H7 (cell line): ENCODE measurements at places on chromosomes 13 and 19. TPM values are rescaled to one million over a fixed set of nuclear protein-coding genes. Genes with fewer than 3 reads are reported as not detected.

KCNRG gene
- total RNA-seq, result 0.33 and 1.0 TPM in 2 replicates

NPAS1 gene
- 3.2 and 6.1 TPM in 2 replicates for total RNA-seq

ATP8B3 gene
- total RNA-seq, result 5.8 and 7.4 TPM in 2 replicates

ALOX5AP gene
- total RNA-seq, result not detected in 2 replicates

DHPS gene
- 83.1 and 86.4 TPM in 2 replicates for total RNA-seq

AMER2 gene
- 0.15 and 0.17 TPM in 2 replicates for total RNA-seq

SLC25A41 gene
- 0.11 and 1.2 TPM in 2 replicates for total RNA-seq

CLEC4G gene
- not detected in 2 replicates for total RNA-seq

NDUFS7 gene
- total RNA-seq, result 125 and 140 TPM in 2 replicates

SNAPC2 gene
- 25.5 and 25.9 TPM in 2 replicates for total RNA-seq

CHST8 gene
- 27.0 and 39.4 TPM in 2 replicates for total RNA-seq

MBD3L3 gene
- not detected in 2 replicates for total RNA-seq

FGF21 gene
- 0.35 TPM in 1 of 2 replicates, not detected in the other for total RNA-seq

RNF113B gene
- total RNA-seq, result not detected in 2 replicates

IZUMO2 gene
- total RNA-seq, result not detected in 2 replicates

FPR1 gene
- not detected in 2 replicates for total RNA-seq

GPR183 gene
- total RNA-seq, result not detected in 2 replicates

PIN1 gene
- 180 and 208 TPM in 2 replicates for total RNA-seq

SERPINE3 gene
- 0.18 and 0.28 TPM in 2 replicates for total RNA-seq

ZNF560 gene
- not detected in 2 replicates for total RNA-seq

MATK gene
- total RNA-seq, result 19.1 and 22.8 TPM in 2 replicates

ZNF93 gene
- not detected in 2 replicates for total RNA-seq

UNC13A gene
- total RNA-seq, result 6.6 and 8.8 TPM in 2 replicates

FFAR2 gene
- not detected in 2 replicates for total RNA-seq

CGB3 gene
- not detected in 2 replicates for total RNA-seq

GRIN2D gene
- total RNA-seq, result 4.4 and 4.8 TPM in 2 replicates

TMEM38A gene
- 3.5 and 7.4 TPM in 2 replicates for total RNA-seq

C19orf33 gene
- 5.1 and 11.1 TPM in 2 replicates for total RNA-seq

AP1M1 gene
- total RNA-seq, result 49.3 and 56.3 TPM in 2 replicates

VSTM2B gene
- total RNA-seq, result 0.48 and 0.96 TPM in 2 replicates

FCER2 gene
- total RNA-seq, result not detected in 2 replicates

CBARP gene
- 6.7 and 9.8 TPM in 2 replicates for total RNA-seq

SYT5 gene
- 0.26 and 0.31 TPM in 2 replicates for total RNA-seq

PEX11G gene
- 2.4 and 3.5 TPM in 2 replicates for total RNA-seq

GJB2 gene
- total RNA-seq, result 0.07 TPM in 1 of 2 replicates, not detected in the other

SLITRK5 gene
- total RNA-seq, result 0.55 and 0.85 TPM in 2 replicates

TYROBP gene
- total RNA-seq, result not detected in 2 replicates

IGFL1 gene
- not detected in 2 replicates for total RNA-seq

IPO5 gene
- 394 and 404 TPM in 2 replicates for total RNA-seq

SULT2A1 gene
- not detected in 2 replicates for total RNA-seq

NAPSA gene
- 0.44 and 0.59 TPM in 2 replicates for total RNA-seq
